ENCODE measurements at places on chromosomes 16 and 17.

- DNase-seq: no peak
Observed at GRCh38 chr16:17757808-17758207, 287.0 kb upstream of the XYLT1 start.

DNA sequence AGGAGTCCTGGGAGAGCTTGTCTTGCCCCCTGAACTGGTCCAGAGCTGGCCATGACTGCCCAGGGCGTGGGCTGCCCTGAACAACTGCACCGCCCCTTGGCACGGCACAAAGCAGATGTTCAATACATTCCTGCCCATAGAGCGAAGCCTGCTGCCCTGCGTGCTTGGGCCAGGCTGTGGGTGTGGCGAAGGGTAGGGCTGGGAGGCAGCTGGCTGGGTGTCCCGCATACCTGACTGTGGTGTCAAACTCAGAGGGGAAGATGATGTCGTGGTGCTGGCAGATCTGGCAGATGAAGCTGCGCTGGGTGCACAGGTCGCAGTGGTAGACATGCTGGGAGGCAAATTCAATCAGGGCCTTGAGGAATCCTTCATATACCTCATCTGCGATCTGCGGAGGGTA, 124.2 kb upstream of the SMURF2 start:
- no peak for DNase-seq

GRCh38 chr17:55577687-55578086, 66.4 kb upstream of the SMIM36 start:
- DNase-seq: no peak

DNA sequence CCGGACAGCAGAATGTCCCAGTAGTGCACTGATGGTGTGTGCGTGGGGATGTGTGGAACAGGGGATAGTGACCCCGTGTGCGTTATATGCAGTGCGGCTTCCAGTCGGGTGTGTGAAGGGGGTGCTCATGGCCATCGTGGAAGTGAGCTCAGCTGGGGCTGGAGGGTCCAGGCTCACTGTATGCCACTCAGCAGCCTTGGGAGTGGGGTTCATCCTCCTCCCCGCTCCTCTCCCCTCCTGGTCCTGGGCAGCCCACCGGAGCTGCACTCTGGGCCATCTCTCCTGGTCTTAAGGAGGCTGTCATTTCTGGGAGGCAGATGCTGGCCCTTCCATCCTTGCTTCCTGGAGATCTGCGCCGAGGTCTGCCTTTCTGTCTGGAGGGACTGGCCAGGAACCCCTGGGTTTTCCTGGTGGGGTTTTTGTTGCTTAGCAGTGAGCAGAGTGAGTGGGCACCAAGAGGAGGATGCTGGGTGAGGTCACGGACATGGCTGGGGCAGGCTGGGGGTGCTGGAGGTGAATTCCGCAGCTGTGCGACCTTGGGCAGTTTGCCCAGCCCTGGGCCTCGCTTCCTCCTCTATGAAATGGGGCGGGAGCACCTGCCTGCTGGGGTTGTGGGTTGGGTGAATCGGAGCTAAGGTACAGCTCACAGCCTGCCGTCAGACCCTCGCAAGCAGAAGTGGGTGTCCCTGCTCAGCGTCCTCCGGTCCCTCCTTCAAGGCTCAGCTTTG, 164.1 kb downstream of the SEC14L1 start:
- no peak for DNase-seq

DNA sequence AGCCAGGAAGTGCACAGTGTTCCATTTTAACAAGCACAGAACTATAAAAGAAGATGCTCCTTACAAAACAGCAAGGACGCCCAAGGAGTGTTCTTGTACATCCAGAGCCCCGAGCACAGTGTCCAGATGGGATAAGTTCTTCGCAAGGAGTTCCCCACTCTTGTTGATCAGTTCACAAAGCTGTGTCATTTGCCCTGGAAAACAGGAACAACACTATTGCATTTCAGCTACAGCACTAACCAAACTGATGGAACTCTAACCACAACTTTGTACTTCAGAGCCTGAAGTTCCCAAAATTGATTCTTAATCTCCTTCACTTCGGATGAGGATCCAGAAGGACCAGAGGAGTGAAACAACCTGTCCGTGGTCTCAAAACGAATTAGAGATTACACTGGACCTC, 5.1 kb downstream of the COPS3 start:
- DNase-seq: no peak

DNA sequence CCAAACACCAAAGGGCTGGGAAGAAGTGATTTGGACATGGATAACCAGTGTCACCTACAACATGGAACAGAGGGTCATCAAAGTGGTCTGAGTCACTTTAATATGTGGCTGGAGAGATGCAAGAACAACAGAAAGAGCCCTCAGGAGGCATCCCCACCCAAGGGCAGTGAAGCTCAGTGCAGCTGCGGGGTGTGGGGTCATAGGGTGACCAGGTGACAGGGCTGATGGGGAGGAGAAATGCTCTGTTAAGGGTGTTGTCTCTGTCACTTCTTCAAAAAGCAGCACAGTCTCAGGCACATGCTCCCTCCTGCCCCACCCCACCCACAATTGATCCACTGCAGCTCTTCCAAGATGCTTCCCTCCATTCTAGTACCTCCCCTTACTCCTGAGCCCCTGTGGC, 819.1 kb downstream of the KCNJ18 start:
- DNase-seq: no peak

GRCh38 chr16:17926866-17927399, 409.6 kb downstream of the NPIPA8 start:
- DNase-seq: no peak

DNA sequence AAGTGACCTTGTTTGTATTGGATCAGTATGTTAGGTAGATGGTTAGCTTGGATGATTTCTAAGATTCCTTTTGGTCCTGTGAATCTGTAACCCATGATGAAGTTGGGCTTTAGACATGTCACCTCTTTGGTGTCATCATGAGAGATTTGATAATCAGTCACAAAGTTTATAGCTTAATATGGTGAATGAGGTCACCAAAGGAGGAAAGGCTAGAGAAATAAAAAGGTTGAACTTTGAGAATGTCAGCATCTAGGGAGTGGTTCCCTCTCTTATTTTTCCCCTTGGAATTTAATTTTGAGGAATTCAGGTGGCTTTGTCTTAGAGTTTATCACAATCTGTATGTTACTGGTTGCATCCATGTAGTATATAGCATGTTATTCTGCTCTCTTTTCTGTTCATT, 45.3 kb downstream of the NLK start:
- DNase-seq: no peak

- no peak for DNase-seq
Observed at GRCh38 chr17:83037874-83038165, 41.6 kb upstream of the METRNL start.

DNA sequence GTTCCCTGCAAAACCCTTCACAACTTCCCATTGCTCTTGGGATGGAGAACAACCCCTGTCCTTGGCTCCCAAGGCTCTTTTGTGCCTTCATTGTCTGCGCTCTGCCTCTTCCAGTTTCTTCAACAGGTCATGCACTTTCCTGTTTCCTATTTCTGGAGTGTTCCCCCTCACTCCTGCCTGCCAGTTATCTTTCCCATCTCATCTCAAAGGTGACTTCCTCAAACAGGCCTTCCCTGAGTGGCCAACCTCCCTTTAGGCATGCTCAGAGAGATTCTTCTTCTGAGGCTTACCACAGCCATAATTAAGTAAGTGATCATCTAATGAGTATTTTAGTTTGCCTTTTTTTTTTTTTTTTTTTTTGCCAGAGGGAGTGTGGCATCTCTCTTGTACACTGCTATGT, 2.9 kb upstream of the CYLD start:
- DNase-seq: no peak

GRCh38 chr16:51531271-51531670, 380.2 kb upstream of the SALL1 start:
- no peak for DNase-seq

- no peak for DNase-seq
Observed at GRCh38 chr16:51938861-51939260, 608.1 kb downstream of the TOX3 start.

DNA sequence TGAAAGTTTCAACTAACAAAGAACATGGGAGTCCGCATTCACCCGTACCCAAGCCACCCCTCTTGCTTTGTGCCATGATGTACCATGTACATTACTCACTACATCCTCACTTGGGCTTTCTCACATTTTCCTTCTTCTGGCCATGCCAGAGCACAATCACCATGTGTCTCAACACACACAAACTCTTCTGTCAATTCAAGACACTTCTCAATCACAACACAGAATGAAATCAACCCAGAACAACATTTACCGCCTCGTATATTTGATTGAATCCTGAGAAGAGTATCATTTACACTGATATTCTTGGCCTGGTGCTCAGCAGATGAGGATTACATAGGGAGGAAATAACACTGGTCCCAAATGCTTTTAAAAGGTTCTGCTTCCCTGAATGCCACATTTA, 4.5 kb downstream of the ADAMTS18 start:
- DNase-seq: no peak

GRCh38 chr16:48157794-48158193, 2.0 kb upstream of the ABCC12 start:
- no peak for DNase-seq

DNA sequence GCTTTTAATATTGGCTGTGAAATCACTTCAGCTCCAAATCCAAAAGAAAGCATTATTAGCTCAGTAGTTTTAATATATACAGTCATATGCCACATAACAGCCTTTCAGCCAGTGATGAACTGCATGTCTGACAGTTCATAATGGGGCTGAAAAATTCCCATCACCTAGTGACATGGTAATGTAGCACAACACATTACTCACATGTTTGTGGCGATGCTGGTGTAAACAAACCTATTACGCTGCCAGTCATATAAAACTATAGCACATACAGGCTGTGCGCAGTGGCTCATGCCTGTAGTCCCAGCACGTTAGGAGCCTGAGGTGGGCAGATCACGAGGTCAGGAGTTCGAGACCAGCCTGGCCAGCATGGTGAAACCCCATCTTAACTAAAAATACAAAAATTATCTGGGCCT, 92.2 kb downstream of the TUBD1 start:
- no peak for DNase-seq

GRCh38 chr17:66313995-66314659, 11.7 kb downstream of the PRKCA start:
- no peak for DNase-seq

DNA sequence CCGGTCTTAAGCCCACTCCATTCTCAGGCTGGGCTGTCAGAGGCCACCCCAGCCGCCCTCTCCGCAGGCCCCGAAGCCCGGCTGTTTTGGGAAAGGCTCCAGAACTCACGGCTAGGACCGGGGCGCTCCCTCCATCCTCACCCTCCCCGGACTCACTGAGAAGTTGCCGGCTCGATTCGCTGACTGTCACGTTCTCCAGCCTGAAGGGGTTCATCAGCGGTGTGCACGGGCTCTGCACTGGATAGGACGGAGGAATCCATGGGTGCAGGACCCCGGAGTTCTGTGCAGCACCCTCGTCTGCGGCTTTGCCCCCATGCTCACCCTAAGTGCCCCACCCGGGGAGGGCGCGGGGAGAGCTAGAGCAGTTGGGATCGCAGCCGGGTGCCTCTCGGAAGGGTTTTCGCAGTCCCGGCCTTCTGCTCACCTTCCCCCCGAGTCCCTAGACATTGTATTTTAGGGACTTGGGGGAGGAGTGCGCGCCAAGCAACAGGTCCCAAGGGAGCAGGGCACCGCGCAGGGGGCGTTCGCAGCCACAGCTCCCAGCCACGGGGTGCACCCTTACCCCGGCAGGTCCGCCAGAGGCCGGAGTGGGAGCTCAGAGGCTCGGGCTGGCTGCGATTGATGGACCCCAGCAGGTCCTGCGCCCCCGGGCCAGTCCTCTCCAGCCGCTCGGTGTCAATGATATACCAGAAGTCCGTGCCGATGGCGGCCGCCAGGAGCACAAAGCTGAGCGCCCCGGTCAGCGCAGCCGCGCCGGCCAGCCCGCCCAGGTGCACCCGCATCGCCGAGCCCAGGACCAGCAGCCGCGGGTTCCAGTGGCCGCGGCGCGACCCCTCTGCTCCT, 1.0 kb downstream of the TMEM114 start:
- DNase-seq: no peak

DNA sequence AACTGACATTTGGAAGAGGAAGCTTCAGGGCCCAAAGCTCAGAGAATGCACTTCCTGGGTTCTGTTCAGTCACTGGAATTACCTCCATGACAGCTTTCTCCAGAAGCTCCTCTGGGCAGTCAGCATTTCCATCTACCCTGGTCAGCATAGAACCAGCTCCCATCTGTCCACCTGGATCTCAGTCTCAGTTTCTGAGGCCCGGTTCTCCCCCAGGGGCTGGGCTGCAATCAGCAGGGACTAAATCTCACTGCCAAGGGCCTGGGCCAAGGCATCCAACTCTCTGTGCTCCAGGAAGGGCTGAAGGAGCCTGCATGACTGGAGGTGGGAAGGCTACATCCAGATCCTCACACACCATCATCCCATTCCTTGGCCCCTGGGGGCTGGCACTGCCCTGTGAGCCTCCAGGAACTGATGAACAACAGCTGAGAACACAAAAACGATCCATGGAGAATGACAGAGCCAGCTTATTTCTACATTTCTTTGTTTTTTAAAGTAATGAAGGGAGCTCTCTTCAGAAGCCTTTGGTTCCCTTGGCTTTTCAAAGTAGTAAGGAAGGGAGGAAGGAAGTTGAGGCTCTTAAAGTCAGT, 66.3 kb upstream of the MRTFB start:
- peak; percentile 70 for DNase-seq

Data from fibroblast of gingiva (primary cell).